ENCODE measurements at places on chromosomes 4 and X.

GRCh38 chrX:144627947-144628346 is 619.4 kb upstream of the SPANXN1 start:
- no peak for DNase-seq

DNA sequence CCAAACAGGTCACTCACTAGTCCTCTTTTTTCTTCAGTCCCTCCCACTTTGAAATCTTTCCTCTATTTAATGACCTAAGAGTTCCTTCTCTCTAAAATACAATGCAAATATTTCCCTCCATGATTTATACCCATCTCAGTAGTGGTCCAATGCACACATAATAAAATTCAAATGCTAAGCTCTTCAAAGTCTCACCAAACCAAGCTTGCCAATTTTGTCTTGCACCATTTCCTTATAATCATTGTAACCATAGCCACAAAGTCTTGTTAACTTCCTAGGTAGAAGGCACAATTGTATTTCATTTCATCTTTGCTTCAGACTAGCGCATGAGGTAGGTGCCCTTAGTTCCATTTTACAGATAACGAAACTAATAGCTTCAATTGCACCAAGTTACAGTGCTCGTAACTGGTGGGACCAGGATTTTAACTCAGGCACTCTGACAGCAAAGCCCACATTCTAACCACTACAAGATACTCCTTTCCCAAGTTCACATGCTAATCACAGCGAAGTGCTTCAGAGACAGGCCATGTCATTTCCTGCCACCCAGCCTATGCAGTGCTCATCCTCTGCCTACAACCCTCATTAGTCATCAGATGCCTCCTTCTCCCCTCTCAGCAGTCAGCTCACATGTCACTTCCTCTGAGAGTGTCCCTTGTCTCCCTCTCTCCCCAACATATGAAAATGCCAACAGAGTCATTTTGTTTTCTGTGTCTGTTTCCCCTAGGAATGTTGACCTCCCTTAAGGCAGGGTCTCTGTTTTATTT is 66.9 kb upstream of the PPARGC1A start:
- DNase-seq = no peak

DNA sequence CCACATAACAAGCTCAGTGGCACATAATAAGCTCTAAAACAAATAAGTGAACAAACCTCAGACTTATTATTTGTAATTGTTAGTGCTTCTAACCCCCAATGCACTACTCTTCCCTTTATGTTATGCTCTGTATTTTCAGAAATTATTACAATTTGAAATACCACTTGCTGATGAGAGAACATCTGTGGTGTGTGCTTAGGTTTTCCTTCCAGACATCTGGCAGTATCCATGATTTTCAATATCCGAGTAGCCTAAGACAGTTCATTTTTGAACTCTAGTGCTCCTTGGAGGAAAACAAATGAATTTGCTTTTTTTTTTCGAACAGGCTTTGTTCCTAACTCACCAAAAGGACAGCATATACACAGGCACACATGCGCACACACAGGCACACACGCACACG is 278.7 kb upstream of the CLNK start:
- DNase-seq = no peak

DNA sequence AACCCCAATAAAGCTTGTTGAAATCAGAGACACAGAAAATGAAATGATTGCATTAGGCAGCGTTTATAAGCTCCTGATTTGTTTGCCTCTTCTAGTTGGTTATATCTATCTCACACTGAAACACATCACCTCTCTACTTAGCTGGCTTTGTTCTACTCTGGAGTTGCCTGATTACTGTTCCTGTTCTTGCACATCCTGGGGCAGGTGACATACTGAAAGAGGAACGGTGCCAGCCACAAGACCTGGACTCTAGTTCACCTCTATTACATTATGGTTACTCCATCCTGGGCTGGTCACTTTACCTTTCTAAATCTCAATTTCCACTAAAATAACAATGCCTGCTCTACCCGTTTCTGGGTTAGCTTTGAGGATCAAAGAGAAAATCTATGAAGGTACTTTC is 47.9 kb downstream of the TRIM2 start:
- no peak for DNase-seq

DNA sequence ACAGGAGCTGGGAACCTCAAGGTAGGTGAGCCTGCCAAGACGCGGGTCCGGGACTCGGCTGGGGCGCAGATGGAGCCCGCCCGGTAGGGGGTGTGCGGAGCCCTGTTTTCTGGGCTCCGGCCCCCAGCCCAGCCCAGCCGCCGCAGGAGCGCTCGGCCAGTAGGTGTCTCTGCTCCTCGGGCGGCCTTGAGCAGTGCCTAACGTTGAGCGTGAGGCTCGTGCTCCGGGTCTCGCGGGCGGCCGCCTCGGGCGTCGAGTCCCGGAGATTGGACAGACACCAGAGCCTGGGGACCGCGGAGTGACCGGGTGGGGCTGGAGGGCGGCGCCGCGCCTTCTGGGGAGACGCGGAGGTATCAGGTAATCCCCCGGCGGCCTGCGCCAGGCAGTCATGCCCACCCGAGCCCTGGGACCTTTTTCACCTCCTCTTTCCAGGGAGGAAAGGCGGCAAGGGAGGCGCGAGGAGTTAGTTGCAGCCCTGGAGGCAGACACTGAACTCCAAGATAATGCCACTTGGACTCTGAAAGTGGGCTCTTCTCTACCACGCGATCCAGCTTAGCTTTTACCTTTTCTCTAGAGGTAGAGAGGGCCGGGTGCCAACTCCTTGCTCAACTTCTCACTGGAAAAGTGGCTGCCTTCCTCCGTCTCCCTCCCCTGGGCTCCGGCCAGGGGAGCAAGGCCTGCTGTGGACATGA is 14.5 kb upstream of the FGG start:
- peak; percentile 63 for DNase-seq

DNA sequence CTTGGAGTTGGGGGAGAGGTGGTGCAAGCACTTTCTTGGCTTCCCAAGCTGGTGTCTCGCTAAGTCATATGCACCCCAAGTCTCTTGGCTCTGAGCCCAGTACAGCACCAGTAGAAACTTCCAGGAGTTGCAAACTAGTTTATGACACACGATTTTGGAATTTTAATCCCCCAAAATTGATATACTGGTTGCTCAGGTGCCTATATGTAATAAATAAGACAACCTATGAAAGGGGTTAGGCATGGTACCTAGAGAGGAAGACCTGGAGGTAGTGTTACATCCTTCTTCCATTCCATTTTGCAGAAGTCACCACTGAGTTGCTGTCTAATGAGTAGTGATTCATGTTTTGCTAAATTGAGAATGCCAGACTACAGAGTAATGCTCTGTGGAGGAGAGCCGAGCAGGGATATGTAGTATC is 4.3 kb upstream of the SLC4A4 start:
- peak; percentile 43 for DNase-seq

Data from iris pigment epithelial cell (primary cell).